Left renal pelvis (tissue), 4 donors: ENCODE measurements at places on chromosomes 11 and 22. TPM values are rescaled to one million over a fixed set of nuclear protein-coding genes. Genes with fewer than 3 reads are reported as not detected.

DNA sequence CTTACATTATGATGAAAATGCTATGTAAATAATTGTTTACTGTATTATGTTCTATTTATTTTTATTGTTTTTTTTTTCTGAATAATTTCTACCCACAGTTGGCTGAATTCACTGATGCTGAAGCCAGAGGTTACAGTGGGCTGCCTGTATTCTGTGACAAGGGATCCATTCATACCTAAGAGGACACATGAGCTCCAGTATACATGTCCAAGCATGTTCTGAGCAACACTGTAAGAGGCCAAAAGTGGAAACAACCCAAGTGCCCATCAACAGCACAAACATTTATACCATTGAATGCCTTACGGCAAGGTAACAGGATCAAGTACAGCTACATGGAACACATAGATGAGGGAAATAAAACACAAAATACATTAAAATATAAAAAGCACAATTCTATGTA lies 1.4 kb upstream of the SRSF8 start:
- DNase-seq = no peak

- no peak for DNase-seq
Observed at GRCh38 chr11:3853899-3854659, 1.4 kb upstream of the STIM1 start.

DNA sequence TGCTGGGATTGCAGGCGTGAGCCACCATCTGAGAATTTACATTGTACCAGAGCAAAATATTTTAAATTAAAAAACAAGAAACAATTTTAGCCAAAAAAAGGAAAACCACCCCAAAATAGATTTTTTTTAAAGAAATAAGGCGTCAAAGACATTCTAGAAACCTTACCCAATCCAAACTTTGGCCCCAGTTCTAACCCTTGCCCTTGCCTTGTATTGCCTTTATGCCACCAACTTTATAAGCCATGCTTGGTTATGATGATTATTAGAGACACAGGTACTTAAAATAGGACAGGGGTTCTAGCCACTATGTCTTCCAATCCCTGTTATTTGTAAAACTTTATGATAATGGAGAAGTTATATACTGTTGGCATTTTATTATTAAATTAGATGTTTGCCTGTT lies 11.8 kb downstream of the C11orf54 start:
- DNase-seq = no peak

DNA sequence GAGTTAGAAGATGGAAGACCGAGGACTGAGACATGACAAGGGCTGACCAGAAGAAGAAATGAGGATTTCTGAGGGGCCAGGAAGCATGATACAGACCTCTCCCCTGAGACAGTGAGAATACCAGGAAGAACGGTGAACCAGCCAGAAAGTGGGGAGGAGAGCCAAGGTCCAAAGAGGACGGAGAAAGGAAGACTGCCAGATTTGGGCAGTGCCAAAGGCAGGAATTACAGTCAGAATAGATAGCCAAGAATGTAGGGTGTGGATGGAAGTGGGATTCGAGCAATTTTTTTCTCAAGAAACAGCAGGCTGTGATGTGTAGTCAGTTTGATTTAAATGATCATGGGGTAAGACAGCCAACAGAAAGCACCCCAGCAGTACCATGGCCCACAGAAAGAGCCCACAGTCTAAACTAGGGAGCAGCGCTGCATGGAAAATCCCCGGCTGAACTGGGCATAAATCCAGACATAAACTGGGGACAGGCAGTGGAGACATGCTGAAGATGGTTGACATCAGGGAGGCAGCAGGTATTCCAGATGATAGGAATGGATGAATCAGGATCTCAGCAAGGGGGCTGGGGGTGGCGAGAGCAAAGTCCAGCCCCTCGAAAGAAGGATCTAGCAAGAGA lies 67.3 kb upstream of the BARX2 start:
- no peak for DNase-seq

DNA sequence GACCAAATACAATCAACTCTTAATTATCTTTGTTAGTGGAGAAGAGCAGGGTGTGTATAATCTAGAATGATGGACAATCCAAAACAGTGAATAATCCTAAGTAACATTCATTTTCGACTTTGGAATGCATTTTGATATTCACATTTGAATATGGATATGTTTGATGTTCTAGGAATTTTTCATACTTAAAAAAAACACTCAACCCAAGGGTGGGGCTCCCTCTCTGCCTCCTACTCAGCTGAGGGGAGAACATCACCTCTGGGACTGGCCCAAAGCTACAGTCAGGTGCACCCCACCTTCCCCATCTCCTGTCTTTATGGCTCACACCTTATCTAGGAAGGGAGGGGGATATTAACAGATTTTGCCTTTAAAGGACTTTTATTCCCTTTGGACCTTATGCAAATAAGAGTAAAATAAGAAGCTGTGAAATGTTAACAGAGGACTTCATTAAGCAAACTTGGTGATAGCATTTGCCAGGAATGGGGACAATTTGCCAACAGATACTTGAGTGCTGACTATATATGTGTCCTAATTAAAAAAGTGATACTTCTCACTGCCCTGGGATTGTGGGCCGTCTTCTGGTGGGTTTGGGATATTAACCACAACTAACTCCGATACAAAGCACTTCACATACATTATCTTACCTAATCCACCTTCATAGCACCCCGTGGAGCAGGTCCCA lies 187.0 kb downstream of the ST3GAL4 start:
- no peak for DNase-seq

- DNase-seq = no peak
Observed at GRCh38 chr11:86052693-86053641, 15.9 kb downstream of the PICALM start.

GRCh38 chr11:115581871-115582639 lies 77.8 kb upstream of the CADM1 start:
- no peak for DNase-seq

GRCh38 chr11:1436468-1437039 lies 46.8 kb downstream of the BRSK2 start:
- no peak for DNase-seq

GRCh38 chr22:46031965-46032851 lies 55.2 kb upstream of the WNT7B start:
- no peak for DNase-seq

GRCh38 chr22:37925767-37926166 lies 19.7 kb downstream of the MICALL1 start:
- DNase-seq = no peak

- no peak for DNase-seq
Observed at GRCh38 chr11:128737704-128738103, 43.8 kb downstream of the FLI1 start.

GRCh38 chr11:102287964-102288724 lies 29.1 kb upstream of the BIRC3 start:
- DNase-seq = no peak

DNA sequence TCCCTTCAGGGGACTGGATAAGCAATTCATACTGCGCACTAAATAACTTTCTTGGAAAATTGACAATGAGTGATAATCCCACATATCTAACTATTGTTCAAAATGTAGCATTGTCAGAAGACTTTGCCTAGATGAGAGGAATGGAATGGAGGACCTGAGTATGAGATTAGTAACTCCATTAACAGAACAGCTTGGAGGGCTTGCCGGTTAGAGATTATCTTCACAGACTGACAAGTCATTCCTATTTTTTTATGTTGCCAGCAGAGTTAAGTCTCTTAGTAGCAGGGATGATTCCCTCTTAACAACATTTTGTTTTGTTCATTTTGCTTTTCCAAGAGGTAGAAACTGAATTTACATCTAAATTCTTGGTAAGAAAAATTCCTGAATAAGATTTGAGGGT lies 7.1 kb upstream of the BACE1-AS start:
- no peak for DNase-seq

- DNase-seq = no peak
Observed at GRCh38 chr11:66188580-66188979, 79.9 kb upstream of the RAB1B start.

GRCh38 chr11:76279646-76280045 lies 73.3 kb upstream of the WNT11 start:
- DNase-seq = no peak

DNA sequence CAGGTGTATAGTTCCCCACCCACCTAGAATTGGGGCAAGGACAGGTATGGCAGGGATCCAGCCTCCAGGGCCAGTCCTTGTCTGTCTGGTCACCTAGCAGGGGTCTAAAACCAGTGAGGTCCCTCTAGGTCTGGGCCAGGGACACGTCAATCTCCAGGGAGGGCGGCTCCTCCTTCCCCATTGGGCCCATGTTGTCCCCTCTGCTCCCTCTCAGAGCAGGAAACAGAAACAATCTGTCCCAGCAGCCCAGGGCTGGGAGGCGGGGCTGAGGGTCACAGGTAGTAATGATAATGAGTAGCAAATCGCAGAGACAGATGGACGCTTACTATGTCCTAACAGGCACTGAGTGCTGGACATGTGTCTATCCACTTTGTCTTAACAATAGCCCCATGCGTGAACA lies 22.8 kb upstream of the SYT7 start:
- no peak for DNase-seq

DNA sequence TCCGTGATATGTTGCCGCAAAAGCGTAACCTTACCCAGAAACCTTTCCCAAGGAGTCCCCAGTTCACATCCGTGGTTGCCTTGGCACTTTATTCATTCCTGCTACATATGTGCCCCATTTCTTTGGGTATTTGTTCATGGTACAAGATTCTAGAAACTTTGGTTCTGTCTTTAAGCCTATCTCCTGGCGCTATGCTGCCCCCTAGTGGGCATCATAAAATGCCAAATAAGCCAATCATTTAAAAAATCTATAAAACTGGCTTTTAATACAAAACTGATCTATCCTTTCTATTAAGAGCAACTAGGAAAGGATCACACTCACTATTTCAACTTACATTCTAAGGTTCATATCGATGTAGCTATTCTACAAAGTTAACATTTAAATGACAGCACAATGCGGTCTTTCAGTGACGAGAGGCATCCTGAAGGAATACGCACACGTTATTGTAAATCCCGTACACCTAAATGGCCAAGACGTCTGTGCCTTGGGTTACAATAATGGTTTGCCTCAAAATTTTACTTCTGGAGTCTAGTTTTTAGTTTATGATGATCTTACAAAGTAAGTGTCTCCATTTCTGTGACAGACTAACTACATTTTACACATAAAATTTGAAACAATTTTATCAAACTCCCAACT lies 16.2 kb downstream of the PIWIL3 start:
- DNase-seq = peak; percentile 22

DNA sequence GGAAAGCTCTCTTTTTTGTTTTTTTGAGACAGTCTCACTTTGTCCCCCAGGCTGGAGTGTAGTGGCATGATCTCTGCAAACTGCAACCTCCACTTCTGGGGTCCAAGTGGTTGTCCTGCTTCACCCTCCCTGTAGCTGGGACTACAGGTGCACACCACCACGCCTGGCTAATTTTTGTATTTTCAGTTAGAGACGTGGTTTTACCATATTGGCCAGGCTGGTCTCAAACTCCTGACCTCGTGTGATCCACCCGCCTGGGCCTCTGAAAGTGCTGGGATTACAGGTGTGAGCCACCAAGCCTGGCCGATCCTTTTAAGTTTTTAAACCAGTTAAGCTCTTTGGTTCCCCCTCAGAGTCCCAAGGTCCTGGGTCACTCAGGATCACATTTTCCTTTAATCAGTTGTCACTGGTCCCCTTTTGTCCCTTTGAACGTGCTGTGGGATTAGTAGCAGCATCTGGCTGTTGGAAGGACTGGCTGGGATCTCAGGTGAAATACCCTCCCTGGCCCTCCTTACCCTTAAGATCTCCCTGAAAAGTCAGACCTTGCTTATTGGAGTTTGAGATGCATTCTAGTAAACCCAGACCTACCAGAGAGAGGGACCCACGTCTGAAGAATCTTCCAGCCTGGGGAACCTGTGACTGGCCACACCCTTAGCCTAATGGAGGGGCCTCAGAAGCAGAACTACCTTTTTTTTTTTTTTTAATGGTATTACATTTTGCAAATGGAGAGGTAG lies 8.1 kb downstream of the MALAT1 start:
- DNase-seq = no peak

DNA sequence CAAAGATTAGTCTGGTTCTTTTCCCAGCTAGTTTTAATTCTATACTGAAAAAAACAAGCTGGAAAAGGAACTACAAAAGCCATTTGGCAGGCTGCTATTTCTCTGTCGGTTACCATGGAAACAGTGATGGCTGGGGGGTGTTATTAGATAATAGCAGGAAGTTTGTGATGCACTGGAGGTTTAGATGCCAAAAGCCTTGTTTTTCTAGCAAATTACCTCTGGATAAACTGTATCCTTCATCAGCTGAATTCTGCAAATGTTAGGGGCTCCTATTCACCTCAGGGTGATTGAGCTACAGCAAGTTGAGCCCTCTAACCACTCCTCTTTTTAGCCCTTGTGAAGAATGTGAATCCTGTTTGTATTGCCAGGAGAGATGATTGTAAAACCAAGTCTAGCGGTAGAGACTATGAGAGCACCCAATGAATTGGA lies 25.2 kb downstream of the ALKBH3 start:
- DNase-seq = no peak

GRCh38 chr22:45744442-45744841 lies 72.8 kb downstream of the ATXN10 start:
- DNase-seq = no peak

GRCh38 chr11:57150454-57150917 lies 31.3 kb upstream of the LRRC55 start:
- no peak for DNase-seq

- no peak for DNase-seq
Observed at GRCh38 chr11:93123351-93123898, 74.4 kb downstream of the SLC36A4 start.

DNA sequence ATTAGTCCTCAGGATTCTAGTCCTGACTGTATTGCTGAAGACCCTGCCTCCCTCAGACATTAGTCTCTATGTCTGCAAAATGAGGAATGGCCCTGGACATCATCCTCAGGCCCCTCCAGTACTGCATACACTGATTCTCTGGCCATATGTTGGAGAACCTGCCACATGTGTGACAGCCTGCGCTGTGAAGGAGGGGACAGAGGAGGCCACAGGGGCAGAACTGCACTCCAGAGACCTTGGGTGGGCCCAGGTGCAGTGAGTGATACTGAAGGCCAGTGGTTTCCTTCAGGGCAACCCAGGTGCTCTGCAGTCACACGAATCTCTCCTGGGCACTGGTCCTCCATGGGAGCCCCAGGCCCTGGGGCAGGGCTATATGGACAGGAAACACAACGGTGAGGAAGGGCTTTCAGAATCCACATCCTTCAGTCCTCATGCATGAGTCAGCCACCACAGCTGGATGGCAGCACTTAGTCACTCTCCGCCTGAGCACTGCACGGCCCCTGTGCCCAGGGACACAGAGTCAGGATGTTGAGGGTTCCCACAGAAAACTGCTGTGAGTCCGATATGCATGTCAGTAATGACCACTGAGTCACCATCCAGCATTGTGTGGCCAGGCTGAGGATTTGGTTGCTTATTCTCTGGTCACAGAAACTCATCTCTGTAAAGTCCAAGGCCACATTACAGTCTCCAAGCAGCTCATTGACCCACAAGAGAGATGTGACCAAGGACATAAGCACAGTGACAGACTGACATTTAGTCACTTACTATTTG lies 39.7 kb downstream of the ME3 start:
- DNase-seq = no peak

GRCh38 chr22:40204321-40205116 lies 26.8 kb downstream of the TNRC6B start:
- no peak for DNase-seq

- DNase-seq = no peak
Observed at GRCh38 chr11:65043881-65044501, 3.0 kb downstream of the SAC3D1 start.

OR5A1 gene
- polyA plus RNA-seq = not detected

PRG3 gene
- polyA plus RNA-seq = 0.41 TPM

KCNC1 gene
- 0.88 TPM for polyA plus RNA-seq

OR52A1 gene
- not detected for polyA plus RNA-seq

SAA2 gene
- polyA plus RNA-seq = not detected

B3GAT1 gene
- polyA plus RNA-seq = 2.9 TPM

WNT11 gene
- 17.4 TPM for polyA plus RNA-seq

MMP12 gene
- polyA plus RNA-seq = 6.8 TPM

CTNND1 gene
- 230 TPM for polyA plus RNA-seq

TTC17 gene
- polyA plus RNA-seq = 167 TPM

TMPRSS5 gene
- polyA plus RNA-seq = 1.8 TPM
